ENCODE measurements at places on chromosomes 4 and X.

DNA sequence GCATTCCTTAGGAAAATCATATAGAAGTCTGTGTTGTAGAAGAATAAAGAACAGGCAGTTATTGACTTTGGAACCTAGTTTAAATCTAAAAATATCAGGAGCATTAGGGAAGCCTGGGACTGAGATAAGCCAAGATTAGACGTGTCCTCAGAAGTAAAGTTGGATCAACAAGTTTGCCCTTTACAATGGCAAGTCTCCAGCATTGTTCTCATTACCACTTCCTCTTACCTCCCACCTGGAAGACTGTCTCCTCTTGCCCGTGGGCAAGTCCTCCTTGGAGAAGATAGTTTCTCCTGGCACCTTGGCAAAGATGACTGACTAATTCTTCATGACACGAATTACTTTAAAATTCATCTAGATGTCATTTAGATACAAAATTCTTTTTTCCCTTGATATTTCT, 37.8 kb downstream of the CNKSR2 start:
- DNase-seq, result no peak

DNA sequence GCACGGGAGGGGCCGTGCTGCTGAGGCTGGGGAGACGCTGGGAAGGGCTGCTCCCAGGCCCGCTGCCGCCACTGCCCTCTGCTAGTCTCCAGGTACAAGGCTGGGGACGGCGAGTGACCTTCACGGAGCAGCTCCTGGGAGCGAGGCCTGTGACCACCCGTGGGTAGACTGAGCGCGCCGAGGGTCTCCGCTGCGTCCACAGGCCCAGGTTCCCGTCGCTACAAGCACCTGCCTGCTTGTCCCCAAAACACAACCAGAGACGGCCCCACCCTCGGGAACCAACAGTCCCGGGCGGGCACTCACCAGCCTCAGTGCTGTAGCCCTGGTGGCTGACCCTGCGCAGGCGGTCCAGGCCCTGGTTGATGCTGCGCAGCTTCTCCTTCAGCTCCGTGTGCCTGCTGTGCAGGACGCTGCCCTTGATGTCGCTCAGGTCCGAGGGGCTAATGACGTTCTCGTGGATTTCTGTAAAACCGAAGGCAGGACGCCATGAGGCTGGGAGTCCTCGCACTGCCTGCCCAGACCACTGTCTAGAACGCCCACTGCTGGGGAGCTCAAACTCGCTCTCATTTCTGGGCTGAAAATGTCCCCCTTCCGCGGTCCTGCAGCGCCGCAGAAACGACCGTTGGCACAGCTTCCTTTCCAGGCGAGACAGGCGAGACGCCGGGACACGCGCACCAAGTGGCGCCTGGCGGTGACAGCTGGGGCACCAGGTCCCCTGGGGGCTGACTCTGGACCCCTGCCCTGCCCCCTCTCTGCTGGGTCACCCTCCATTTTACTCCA, 14.3 kb downstream of the LRPAP1 start:
- no peak for DNase-seq

GRCh38 chrX:7083468-7084396, 63.8 kb upstream of the STS start:
- peak; percentile 48 for DNase-seq

DNA sequence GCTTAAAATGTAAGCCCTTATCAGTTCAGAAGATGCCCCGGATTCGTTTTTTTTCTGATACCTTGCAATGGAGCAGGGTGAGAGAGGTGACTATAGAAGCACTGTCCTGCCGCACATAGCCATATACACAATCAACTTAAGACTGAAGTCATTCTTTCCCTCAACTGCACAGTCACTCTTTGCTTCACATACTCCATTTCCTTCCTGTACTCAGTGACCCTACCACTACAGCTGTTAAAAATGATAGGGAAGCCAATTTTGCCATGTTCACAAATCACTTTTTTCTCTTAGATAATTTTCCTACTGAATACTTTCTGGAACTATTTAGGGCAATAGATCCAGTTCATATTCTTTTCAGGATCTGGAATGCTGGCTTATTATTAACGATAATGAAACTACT, 300.0 kb downstream of the ANK2 start:
- no peak for DNase-seq

- no peak for DNase-seq
Observed at GRCh38 chr4:95528388-95528948, 20.3 kb downstream of the UNC5C start.

DNA sequence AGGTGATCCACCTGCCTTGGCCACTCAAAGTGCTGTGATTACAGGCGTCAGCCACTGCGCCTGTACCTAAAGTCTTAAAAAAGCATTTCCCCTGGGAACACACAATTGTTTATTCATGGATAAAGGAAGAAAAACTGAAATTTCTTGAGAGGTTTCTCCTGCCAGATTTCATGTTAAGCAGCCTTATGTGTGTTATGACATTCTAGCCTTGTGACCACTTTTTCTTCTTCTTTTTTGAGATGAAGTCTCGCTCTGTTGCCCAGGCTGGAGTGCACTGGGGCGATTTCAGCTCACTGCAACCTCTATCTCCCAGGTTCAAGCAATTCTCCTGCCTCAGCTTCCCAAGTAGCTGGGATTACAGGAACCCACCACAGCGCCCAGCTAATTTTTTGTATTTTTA, 57.8 kb upstream of the PLAC8 start:
- no peak for DNase-seq

- no peak for DNase-seq
Observed at GRCh38 chr4:111952688-111953087, 192.6 kb upstream of the FAM241A start.

GRCh38 chr4:24748758-24749350, 46.5 kb upstream of the SOD3 start:
- DNase-seq, result no peak

DNA sequence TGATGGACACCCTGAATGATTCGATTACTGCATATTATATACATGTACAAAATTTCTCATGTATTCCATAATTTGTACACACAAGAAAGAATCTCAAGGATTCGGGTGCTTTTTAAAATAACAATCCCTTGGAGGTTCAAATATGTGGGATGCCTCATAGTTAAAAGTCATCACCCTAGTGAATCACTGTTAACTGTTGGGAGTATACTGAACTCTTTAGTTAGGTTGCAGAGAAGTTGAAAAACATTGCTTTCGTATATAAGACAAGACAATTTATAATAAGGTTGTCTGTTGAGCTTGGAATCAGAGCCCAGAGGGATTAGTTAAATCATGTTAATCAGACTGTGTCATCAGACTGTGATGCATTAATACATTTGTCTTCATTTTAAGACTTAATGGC, 15.6 kb downstream of the DCK start:
- DNase-seq, result no peak
